ENCODE measurements at places on chromosomes 5 and 9. TPM values are rescaled to one million over a fixed set of nuclear protein-coding genes. Genes with fewer than 3 reads are reported as not detected.

- H3K4me1 ChIP-seq: no peaks in the 10 kb centered on the region
- no peaks in the 10 kb centered on the region for H3K27me3 ChIP-seq
- no peak overlapping the region for H3K4me3 ChIP-seq
Observed at GRCh38 chr9:107809871-107810460, 320.4 kb upstream of the KLF4 start.

GRCh38 chr5:141042555-141042954 is 8.6 kb upstream of the PCDHB1 start:
- H3K36me3 ChIP-seq: no peaks in the 10 kb centered on the region
- H3K27me3 ChIP-seq: peaks cover 15% of the 10 kb centered on the region
- no peaks in the 10 kb centered on the region for H3K4me1 ChIP-seq
- H3K4me3 ChIP-seq: no peak overlapping the region
- no peak for DNase-seq

- H3K27me3 ChIP-seq: no peaks in the 10 kb centered on the region
- H3K36me3 ChIP-seq: peaks cover 22% of the 10 kb centered on the region
- DNase-seq: no peak
- no peak overlapping the region for H3K4me3 ChIP-seq
- H3K4me1 ChIP-seq: peaks cover 45% of the 10 kb centered on the region
- no peak overlapping the region for H3K27ac ChIP-seq
Observed at GRCh38 chr9:79670269-79670961, 98.7 kb downstream of the TLE4 start.

DNA sequence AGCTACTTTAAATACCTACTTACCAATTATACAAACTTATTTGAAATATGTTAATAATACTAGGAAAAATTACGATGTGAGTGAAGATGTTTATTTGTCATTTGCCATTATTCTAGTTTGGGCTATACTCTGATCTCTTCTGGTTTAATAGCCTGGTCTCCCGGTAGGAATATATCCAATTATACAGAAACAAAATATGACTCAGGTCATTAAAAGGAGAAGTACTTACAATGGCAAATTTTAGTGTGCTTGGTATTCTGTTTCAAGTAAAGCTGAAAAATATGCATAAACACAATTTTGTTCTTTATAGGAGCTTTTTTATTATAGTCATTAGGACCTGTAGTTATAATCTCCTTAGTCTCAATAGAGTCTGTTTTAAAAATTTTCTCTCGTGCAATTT is 176.8 kb downstream of the SLCO4C1 start:
- H3K27ac ChIP-seq: no peak overlapping the region
- no peak for DNase-seq
- no peak overlapping the region for H3K4me3 ChIP-seq
- H3K27me3 ChIP-seq: no peaks in the 10 kb centered on the region
- H3K4me1 ChIP-seq: no peaks in the 10 kb centered on the region

DNA sequence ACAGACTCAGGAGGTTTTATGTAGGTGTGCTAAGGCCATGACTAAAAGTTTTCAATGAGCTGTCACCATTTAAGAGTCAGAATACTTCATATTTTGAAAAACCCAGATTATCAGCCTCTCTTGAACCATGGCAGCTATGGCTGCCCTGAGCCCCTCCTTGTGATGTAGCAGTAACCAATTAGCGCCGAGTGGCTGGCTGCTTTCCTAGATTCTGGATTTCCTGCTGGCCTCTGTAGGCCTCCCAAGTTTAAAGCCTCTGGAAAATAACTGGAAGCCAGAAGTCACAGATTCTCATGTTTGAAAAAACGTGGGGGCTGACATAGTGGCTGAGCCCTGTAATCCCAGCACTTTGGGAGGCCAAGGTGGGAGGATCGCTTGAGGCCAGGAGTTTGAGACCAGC is 25.5 kb downstream of the DAB2IP start:
- no peak overlapping the region for H3K27ac ChIP-seq
- no peaks in the 10 kb centered on the region for H3K4me1 ChIP-seq
- peaks cover 9% of the 10 kb centered on the region for H3K27me3 ChIP-seq

GRCh38 chr5:150137997-150138396 is 17.6 kb downstream of the PDGFRB start:
- no peaks in the 10 kb centered on the region for H3K4me1 ChIP-seq
- H3K36me3 ChIP-seq: no peaks in the 10 kb centered on the region
- H3K4me3 ChIP-seq: no peak overlapping the region
- no peak for DNase-seq
- peaks cover 2% of the 10 kb centered on the region for H3K27me3 ChIP-seq
- no peak overlapping the region for H3K27ac ChIP-seq

DNA sequence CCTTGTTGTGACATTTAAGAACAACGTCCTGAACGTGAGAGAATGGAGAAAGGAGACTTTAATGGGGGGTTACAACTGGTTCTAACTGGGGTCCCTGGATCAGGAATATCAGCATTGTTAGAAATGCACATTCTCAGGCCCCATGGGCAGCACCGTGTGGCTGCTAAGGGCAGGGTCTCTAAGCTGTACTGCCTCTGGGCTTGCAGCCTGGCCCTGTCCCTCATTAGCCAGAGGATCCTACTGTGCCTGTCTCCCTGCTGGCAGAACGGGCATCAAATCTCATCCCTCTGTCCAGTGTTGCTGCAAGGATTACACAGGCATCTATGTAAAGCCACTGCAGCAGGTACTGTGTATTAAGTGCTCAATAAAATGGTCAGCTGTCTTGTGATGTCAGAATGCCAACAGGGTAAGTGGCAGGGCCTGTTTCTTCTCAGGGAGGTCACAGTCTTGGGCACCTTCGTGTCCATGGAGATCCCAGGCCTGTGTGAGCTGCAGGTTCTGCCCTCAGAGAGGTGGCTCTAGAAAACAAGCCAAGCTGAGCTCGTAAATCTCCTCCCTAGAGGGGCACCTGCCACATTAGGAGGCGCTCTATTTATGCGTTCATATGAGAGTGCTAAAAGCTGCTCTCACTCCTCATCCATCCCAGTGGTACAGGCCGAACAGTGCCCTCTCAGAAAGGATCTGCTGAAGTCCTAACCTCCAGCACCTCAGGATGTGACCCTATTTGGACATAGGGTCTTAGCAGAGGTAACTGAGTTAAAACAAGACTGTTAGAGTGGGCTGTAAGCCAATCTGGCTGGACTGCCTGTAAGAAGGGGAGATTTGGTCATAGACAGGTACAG is 210.5 kb downstream of the GADD45G start:
- no peak for DNase-seq
- no peaks in the 10 kb centered on the region for H3K36me3 ChIP-seq
- peaks cover 2% of the 10 kb centered on the region for H3K4me1 ChIP-seq
- no peak overlapping the region for H3K27ac ChIP-seq

The LRRC19 gene
- total RNA-seq: not detected

The C9 gene
- not detected for total RNA-seq

The SLC6A18 gene
- total RNA-seq: not detected

All from activated CD4-positive, alpha-beta memory T cell treated with anti-CD3 and anti-CD28 coated beads for 36 hours (primary cell).